Stimulated activated CD8-positive, alpha-beta memory T cell treated with anti-CD3 and anti-CD28 coated beads, Interleukin-15, amount 100 ng/mL, for 4 hours (primary cell): ENCODE measurements at places on chromosomes 2 and 18.

DNA sequence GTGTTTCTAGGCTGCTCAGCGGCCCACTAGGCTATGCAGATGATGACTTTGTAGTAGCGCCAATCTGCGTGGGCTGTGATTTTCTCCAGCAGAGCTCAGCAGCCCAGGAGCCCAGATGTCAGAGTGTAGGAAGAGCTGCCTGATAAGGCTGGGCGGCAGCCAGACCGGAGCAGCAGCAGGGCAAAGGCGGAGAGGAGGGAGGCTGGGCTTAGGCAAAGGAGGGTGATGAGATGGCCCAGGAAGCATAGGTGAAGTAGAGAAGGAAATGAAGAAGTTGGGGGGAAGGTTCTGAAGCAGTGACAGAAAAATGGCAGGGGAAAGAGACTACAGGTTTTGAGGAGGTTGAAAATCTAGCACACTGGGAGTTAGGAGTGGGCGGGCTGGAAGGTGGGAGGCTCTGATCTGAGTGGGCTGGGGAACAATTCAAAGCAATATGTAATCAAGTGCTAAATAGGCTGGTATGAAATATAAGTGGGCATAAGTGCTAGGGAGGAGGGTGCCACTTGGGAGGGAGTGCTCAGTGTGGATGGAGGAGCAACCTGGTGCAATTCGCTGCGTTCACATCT, 50.6 kb upstream of the STPG4 start:
- no peak for DNase-seq

GRCh38 chr2:70986499-70987189, 8.0 kb downstream of the TEX261 start:
- DNase-seq = no peak

- no peak for DNase-seq
These were observed 40.0 kb downstream of the ETAA1 start for GRCh38 chr2:67437114-67437513.

DNA sequence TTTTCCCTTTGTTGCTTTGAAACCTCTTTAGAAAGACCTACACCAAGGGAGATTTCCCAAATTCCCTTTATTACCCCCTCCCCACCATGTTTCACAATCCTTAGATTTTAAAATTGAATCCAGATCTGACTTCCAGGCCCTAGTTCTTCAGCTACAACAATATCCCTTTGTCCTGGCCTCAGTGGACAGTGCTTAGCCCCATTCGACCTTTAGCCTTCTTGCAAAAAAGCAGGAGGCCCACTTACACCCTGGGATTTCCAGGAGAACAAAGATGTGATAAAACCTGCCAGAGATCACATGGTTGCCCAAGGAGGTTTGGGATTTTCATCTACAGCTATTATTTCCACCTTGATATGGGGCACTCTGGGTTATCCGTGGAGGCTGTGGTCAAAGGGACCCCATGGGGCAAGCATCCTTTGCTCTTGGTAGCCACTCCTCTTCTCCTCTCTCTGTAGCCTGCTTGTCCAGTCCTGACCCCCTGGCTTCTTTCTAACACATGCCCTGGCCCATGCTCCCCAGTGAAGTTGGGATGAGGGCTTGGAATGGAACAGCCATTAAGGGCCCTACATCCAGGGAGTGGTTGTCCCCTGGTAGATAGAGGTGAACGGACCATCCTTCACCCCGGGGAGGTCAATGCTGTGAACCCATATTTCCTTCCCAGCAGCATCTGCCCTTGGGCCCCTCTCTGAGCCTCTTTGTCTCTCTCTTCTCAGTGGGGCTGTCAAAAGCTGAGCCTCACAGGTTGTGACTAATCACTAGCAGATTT, 267.4 kb downstream of the DYSF start:
- DNase-seq = no peak

DNA sequence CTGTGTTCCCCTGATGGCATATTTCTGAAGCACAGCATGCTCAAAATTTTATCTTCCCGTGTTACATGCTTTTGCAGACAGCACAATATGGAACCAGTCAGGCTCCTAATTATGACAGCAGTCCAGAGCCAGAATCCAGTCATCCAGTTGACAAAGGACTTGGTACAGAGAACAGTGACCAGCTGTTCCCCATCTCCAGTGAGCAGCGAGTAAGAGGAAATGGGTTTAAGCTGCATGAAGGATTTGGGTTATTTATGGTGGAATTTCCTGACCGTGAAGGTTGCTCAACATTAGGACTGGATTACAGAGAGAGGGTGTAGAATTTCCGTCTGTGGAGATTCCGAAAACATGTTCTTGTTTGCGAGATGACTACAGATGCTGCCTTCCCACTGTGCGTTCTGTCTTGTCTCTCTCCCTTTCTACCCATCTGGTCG, 24.4 kb downstream of the SGPP2 start:
- DNase-seq = no peak

- DNase-seq = no peak
These were observed 32.2 kb upstream of the CTLA4 start for GRCh38 chr2:203835420-203835819.

DNA sequence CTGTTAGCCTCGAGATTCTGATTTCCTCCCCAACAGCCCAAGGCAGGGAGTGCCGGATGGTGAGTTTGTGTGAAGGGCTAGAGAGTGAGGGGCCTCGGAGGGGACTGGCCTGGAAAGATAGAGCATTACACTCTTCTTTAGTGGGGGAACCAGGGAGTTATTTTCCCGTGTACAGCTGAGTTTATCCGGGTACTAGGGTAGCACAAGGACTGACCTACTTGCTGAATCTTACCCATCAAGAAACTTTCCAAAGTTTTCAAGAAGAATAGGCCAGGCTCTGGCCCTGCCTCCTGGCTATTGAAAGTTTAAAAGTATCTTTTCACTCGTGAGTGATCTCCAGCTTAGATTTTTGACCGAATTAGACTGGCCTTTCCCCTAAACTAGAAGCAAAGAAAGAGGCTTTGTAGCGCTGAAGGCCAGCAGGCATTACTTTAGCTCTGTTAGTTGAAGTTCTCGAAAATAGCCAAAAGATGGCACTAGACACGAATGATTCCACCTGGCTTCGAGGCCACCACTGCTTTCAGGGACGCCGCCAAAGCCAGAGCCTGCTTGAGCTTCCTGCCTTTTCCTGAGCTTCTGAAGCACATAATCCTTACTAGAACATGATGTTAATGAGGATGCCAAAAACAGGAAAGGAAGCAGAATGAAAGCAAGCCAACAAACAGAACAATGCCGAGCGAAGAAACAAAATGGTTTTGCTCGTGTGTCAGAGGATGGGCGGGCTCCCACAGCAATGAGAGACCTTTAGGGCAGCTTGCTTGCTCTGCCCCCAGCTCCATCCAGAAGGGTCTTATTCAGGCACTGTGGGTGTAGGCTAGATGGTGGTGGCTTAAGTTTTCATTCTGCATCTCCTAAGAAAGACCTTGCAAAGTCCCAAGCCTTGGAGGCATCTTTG, 55.8 kb downstream of the TSN start:
- DNase-seq = no peak

DNA sequence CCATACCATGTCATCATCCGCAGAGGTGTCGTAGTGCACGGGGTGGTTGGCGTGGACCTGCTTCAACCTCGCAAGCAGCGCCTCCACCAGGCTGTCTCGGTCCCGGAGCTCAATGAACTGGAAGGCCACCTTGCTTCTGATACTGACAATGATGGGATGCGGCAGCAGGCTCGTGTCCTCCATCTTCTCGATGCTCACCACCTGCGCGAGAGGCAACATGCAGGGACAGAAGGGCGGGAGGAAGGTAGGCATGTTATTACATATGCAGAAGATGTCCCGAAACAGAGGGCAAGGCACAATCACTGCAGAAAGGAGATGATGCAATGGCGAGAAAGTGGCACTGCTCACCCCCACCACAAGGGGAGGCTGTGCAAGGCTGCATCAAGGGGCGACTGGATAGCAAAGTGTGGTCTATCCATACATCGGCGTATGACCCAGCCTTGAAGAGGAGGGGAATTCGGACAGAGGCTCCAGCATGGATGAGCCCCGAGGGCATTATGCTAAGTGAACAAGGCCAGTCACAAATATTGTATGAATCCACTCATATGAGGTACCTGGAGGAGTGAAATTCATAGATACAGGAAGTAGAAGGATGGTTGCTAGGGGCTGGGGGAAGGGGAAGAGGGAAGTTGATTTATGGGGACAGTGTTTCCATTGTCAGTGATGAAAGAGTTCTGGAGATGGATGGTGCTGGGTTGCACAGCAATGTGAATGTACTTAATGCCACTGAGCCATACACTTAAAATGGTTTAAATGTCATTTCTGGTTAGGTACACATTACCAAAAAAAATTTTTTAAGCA, 36.6 kb downstream of the RPL31 start:
- no peak for DNase-seq

- no peak for DNase-seq
These were observed 21.3 kb downstream of the APCDD1 start for GRCh38 chr18:10475654-10476291.

- no peak for DNase-seq
These were observed 6.0 kb downstream of the ZNF516 start for GRCh38 chr18:76489081-76489480.

GRCh38 chr2:18506883-18507509, 53.5 kb downstream of the RDH14 start:
- DNase-seq = no peak

DNA sequence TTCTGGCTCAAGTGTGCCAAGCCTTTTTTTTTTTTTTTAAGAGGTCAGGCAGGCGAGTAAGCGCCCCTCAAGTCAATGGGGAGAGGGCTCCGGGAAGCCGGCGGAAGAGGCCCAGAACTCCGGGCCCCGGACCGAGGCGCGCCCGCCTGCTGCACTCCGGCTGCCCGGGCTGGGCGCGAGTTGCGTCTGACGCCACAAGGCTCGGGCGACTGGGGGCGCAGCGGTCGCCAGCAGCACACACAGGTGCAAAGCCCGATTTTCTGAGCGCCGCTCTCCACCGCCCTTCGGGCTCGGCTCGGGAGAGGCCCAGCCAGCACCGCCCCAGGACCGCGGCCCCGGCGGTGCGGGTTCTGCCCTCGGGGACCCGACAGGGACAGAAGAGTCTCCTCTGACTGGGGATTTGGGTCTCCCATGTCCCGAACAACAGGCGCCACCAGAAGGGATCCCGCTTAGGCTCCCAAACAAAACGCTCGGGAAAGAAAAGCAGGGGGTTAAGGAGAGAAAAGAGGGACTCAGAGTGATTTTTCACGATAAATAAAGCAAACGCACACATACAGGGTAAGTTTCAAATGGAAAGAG, 787 bp downstream of the ERBB4 start:
- DNase-seq = no peak

DNA sequence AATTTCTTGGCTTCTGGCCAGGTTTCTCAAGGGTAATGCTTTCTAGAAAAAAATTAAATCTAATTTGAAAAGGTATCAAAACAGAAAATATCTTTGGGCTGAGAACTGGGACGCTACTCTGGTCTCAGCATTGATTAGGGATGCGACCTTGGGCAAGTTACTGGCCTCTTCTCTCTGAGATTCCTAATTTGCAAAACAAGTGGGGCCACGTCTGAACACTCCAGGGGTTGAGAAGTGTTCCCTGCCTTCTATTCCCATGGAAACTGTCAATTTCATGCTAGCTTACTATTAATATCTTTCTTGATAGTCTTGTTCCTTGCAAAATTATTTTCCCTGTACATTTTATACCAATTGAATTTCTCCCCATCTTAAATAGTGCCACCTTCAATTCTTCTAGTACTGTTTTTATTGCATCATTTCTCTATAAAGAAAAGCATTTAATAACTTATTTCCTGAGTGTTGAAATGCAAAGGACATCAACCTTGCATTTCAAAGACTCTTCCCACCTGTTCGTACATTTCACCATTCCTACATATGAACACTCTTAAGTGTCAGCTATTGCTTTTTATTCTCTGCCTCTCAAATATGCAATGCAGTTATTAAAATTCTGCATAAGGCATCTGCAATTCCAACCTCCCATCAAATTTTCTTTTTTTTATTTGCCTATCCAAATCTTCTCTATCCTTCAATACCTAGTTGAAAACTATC, 118.3 kb upstream of the DSEL start:
- DNase-seq = no peak

- no peak for DNase-seq
These were observed 116.8 kb upstream of the PKDCC start for GRCh38 chr2:41930807-41931566.

DNA sequence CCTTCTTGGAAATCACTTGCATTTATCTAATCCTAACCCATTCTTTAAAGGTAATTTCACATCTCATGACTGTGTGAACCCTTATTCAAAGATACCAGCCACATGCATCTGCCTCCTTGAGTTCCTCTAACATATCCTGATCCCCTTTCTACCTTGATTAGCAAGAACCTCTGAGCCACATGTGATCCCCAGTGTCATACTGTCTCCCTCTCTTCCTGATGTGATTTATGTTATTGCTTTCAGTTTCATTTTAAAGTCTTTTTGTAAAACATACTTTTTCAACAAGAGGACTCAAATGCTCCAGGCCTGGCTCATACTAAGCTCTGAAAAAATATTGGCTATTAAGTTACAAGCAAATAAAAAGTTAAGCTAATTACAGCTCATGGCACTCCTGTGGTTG, 470.1 kb downstream of the DLGAP1 start:
- no peak for DNase-seq

DNA sequence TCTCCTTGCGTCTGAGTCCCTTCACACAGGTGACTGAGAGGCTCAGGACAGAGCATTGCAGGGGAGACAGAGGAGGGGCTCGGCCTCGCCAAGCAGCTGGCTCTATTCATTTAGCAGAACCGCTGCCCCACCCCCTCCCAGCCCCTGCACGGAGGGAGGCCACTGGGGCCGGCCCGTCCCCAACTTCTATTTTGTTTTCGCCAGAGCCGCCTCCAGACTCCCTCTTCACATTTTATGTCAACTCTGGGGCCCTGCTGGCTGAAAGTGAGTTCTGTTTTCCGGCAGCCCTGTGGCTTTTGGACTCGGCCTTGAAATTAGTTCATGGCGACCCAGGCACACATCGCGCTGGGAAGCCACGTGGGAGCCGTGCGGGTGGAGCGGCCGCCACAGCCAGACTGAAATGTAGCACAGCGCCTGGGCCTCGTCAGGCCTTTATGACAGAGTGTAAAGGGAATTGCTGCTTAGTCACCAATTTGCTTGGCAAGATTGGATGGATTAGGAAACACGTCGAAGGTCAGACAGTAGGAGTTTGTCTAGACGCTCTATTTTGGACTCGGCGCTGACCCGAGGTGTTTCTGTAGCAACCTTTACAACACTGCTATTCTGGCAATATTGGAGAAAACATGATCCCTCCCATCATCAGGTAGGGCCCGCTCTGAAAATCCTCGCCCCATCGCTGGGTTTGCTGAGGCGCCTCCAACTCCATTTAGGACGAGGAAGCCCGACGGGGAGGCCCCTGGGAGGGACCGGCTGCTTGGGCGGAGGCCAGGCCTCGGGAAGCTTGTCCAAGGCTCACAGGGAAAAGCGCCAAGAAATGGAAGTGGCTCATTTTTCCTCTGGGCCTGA, 90.7 kb upstream of the CTDP1 start:
- no peak for DNase-seq

DNA sequence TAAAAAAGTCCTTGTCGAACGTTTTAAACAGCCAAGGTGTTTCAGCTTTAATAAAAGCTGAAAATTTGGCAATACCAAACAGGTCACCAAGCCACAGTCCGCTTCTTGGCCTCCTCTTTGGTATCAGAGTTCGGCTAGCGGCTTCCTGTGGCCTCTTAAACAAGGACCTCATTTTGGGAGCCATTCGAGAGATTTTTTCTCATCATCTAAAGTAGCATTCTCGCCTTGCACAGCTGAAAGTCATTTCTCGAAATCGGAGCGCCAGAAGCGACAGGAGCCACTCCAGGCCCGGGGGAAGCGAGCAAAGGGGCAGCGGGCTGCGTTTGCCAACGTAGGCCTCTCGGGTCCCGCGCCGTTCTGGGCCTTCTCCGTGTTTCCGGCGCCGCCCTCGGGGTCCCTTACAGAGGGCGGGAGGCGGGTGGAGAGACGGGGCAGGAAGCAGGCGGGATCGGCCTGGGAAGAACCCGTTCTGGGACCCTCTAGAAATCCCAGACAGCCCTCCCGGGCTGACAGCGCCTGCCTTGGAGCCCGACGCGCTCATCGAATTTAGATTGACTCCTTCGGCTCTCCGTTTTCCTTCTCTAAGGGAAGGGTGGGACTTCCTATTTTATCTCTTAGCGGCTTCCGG, 522 bp upstream of the ZNF407 start:
- peak; percentile 52 for DNase-seq
